Activated naive CD8-positive, alpha-beta T cell treated with anti-CD3 and anti-CD28 coated beads for 36 hours (primary cell): ENCODE measurements at places on chromosomes 5 and 9.

- no peak for DNase-seq
These were observed 4.9 kb upstream of the GAPT start for GRCh38 chr5:58486290-58486689.

GRCh38 chr9:105355781-105356180 lies 92.1 kb upstream of the FSD1L start:
- DNase-seq, result no peak

DNA sequence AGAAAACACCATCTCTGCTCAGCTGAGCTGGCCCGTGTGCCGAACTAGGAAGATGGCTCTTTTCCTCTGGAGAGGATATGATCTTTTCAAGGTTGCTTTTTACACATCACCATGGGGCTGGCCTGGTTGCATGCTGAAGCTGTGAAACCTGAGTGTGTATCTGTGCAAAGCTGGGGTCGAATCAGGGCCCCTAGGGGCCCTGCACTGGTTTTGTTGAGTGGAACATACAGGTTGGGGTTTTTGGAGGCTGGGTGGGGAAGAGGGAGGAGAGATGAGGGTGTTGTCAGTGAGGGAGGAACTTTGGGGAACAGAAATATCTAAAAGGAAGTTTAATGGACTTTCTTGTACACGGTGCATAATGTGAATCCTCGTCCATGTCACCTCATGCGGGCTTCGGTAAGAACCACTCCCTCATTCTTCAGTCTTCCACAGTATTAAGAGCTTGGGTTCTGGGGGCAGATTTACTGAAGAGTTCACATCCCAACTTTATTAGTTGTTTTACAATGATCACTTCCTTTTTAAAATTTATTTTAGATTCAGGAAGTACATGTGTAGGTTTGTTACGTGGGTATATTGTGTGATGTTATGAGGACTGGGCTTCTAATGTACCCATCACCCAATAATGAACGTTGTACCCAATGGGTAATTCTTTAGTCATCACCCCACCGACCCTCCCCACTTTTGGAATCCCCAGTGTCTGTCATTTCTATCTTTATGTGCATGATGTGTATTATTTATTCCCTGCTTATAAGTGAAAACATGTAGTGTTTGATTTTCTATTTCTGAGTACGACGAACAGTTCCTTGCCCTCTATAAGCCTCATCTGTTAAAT lies 238.2 kb downstream of the NR3C1 start:
- DNase-seq, result no peak

DNA sequence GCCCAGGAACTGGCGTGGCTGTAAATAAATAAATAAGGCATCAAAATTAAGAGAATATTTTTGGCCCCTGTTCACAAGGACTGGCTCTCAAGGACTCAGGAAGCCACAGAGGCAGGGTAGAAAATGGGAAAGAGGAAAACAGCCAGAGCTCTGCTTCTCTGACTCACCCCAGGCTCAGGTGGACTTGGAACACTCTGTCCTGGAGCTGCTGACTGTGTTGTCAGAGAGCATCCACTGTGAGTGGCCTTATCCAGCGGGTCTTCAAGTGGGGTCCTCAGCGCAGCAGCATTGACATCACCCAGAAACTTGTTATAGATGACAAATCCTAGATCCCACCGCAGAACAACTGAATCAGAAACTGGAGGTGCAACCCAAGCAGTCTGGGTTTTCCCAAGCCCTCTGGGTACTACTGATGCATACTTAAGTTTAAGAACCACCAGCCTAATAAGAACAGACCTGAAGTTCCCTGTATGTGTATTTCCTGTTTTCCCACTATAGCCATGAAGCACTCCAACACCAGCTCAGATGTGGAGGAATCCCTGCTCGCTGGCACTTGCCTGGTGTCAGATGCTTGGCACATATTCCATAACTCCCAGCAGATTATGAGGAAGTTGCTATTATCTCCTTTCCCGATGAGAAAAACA lies 20.5 kb downstream of the ADRA1B start:
- DNase-seq, result no peak

DNA sequence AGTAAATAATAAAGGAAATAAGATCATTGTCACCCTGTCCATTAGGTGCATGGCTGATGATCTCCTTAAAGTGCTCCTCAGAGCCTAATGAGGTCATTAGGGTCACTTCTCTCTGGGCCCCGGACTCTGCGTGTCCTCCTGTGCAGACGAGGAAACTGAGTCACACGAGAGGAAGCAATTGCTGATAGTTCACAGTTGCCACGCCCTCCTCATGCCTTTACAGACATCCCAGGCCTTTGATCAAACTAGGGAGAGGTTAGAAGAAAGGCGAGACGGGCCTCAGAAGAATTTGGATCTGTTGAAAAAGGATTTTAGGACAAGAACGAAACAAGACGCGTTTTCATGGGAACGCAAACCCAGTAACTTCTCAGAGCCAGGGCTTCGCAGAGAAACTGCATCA lies 32.0 kb upstream of the MSX2 start:
- no peak for DNase-seq

- no peak for DNase-seq
These were observed 674.6 kb upstream of the SEMA6A start for GRCh38 chr5:117249086-117249815.

- peak; percentile 5 for DNase-seq
These were observed 488 bp downstream of the COL15A1 start for GRCh38 chr9:98944057-98944733.

DNA sequence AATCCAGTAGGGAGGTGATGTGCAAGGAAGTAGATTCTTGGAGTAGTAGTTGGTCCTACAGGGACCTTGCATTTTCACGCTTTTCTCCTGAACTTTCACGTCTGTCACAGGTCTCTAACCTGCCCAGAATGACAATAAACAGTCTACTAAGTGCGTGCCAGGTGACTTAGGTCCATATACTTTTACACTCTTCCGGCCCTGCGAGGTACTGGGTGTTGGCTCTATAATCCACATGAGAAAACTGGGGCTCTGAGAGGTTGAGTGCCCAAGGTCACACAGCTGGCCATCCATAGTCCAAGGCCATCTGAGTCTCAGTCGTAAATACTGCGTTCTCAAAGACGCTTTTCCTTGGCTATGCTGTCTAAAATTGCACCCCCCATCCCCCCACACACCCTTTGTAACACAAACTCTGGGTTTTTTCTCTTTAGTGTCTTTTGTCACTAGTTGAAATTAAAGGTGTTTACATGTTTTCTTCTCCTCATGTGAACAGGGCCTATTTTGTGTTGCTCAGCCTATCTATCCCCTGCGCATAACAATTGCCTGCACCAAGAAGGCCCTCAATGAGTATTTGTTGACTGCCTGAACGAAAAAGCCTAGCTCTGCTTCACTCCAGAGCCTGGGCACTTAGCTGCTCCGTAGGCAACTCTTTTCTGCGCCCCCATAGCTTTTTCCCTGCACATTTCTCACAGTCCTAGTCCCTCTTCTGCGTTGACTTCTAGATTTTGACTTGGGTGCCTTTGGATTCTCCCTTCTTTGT lies 943 bp downstream of the SFXN1 start:
- DNase-seq, result no peak

DNA sequence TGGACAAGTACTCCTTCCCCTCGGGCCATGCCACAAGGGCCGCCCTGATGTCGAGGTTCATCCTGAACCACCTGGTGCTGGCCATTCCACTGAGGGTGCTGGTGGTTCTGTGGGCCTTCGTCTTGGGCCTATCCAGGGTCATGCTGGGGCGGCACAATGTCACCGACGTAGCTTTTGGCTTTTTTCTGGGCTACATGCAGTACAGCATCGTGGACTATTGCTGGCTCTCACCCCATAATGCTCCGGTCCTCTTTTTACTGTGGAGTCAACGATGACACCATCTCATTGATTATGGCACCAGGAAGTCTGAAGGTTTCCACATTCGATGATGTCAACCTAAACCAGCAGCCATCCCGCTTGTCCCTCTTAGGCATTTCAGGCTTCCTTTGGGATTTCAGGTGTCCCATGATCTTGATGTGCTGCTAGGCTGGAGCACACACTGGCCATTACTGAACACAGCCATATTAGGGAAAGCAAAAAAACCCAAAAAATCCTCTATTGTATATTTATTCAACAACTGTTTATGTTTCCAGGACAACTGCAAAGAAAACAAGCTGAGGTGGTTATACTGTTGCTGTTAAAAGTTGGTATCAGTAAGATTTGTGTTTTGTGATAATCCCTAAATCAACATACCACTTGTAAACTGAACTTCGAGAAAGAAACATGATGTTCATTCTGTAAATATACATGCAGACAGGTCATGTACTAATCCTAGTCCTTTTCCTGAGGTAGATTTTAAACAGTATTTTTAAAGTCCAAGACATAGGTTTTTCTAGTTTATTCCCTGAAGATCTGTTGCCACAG lies 1.1 kb downstream of the PLPP6 start:
- DNase-seq, result no peak

- no peak for DNase-seq
These were observed 241.9 kb upstream of the NREP start for GRCh38 chr5:111998871-111999270.

DNA sequence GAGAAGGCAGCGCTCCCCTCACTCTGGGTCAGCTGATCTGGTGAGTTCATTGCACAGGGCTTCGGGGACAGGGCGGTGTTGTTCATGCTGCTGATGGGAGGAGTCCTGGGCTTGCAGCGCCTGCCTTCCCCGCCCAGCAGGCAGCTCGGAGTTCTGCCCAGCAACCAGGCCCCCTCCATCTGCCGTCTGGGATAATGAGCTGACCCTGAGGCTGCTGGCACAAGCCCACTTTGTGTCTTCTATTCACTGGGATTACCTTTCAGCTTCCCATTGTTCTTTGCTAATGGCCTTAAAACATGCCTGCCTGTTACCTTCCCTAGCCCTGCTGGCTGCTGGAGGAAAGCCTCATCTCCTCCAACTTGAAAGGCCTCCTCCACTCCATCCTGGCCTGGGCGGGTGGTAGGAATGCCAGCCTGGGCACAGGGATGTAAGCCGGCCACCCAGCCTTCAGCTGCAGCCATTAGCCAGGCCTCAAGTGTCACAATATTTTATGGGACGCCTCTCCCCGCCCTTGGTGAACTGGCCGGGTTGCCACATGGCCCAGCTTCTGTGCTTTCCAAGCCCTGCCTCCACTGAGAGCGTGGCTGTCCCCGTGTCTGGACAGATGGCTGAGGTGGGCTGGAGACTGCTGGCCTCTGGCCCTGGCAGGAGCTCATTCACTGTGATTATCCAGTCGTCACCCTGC lies 70.4 kb downstream of the GADD45G start:
- DNase-seq, result no peak

- DNase-seq, result no peak
These were observed 379.8 kb downstream of the TRIM36 start for GRCh38 chr5:114789773-114790402.

- no peak for DNase-seq
These were observed 104.0 kb upstream of the LMX1B start for GRCh38 chr9:126509718-126510117.

GRCh38 chr9:95726756-95727155 lies 148.7 kb upstream of the ERCC6L2 start:
- DNase-seq, result no peak

GRCh38 chr5:145180371-145180770 lies 654.8 kb downstream of the PRELID2 start:
- DNase-seq, result no peak

- no peak for DNase-seq
These were observed 24.8 kb downstream of the GRIA1 start for GRCh38 chr5:153515301-153515700.

DNA sequence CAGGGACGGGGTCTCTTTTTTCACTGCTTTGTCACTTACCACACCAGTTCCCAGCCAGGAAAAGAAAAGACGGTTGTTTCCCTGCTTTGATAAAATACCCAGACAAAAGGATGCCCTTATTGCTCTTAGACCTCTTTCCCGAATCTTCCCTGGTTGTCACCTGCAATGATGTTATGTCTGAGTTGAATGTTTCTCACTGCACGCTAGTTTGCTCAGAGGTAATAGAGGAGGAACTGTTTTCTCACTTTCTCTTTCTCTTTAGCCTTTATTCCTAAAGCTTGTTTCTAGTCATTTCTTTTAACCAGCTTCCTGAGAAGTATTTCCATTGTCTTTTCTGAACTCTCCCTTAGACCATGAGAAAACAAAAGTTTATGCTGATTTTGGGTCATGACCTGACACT lies 32.9 kb downstream of the ACER2 start:
- no peak for DNase-seq

GRCh38 chr9:89985068-89985467 lies 380.3 kb downstream of the GADD45G start:
- DNase-seq, result no peak

- DNase-seq, result no peak
These were observed 83.0 kb downstream of the STK10 start for GRCh38 chr5:172104801-172105701.

DNA sequence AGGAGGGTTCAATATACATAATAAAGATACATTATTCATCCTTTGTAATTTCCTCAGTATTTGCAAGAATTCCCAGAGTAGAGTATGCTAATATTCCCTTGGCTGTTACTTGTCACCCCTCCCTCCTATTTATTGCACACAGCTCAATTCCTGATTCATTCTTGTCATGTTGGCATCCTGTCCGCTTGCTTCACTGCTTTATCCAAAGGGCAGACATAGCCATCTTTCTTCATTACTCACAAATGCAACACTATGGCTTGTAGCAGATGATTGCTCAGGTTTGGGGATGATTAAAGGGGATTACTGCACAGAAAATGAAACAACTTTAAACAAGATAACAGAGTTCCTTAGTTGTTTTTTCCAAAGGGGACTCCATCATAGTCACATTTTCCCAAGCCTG lies 1.2 kb upstream of the IL33 start:
- no peak for DNase-seq

- no peak for DNase-seq
These were observed 229.5 kb upstream of the NMUR2 start for GRCh38 chr5:152634586-152634985.

- peak; percentile 67 for DNase-seq
These were observed 1.3 kb downstream of the CD74 start for GRCh38 chr5:150411245-150411979.

GRCh38 chr5:141637123-141637766 lies 448 bp downstream of the RELL2 start:
- peak; percentile 66 for DNase-seq

- no peak for DNase-seq
These were observed 52.7 kb upstream of the CCNG1 start for GRCh38 chr5:163384669-163385068.

GRCh38 chr9:134056483-134057306 lies 11.1 kb downstream of the BRD3 start:
- no peak for DNase-seq

GRCh38 chr9:117496307-117496706 lies 81.5 kb upstream of the ASTN2 start:
- no peak for DNase-seq

GRCh38 chr5:156354571-156354970 lies 27.6 kb downstream of the SGCD start:
- no peak for DNase-seq

DNA sequence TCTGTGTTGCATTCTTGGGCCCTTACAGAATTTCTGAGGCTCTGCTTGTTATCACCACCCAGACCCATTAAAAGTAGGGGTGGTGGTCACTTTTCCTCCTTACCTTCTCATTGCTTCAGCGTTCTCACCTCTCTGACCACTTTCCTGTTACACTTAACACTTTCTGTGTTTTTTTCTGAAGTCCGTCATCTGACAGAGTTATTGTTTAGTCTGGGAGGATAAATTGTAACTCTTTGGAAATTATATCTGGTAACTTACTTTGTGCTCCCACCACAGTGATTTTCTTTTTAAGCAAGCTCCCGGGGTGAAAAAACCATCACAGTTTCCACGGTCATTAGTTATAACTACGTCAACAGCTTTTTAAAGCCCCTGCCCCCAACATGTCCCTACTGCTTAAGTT lies 211.2 kb upstream of the OTULINL start:
- DNase-seq, result no peak

- peak; percentile 24 for DNase-seq
These were observed 4.0 kb upstream of the NIPSNAP3A start for GRCh38 chr9:104743376-104743985.
